ENCODE measurements at places on chromosomes 12 and 14. TPM values are rescaled to one million over a fixed set of nuclear protein-coding genes. Genes with fewer than 3 reads are reported as not detected.

The IFI27 gene
- 1.4 TPM for total RNA-seq

The MYF5 gene
- total RNA-seq = not detected

The PPP1R13B gene
- total RNA-seq = 5.6 TPM

The ABCD4 gene
- 25.4 TPM for total RNA-seq
